ENCODE measurements at places on chromosomes 3 and 15.

DNA sequence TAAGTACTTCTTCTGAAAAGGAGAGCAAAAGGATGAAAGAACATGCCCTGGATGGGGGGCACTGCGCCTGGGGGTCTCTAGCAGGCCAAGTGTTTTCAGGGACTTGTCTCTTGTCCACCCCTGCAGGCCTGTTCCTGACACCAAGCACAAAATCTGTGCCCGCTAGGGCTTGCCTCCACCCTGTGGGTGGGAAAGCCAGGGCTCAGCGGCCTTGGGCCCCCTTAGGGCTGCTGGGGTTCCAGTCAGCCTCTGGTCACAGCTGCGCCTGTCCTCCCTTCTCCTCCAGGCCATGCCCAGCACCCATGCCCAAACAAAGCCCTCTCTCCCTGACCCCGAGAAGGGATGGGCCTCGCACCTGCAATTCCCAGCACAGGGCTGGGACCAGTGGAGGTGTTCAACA lies 71.1 kb upstream of the TRPM1 start:
- DNase-seq, result no peak

- DNase-seq, result no peak
Observed at GRCh38 chr15:87929841-87930240, 326.7 kb downstream of the NTRK3 start.

DNA sequence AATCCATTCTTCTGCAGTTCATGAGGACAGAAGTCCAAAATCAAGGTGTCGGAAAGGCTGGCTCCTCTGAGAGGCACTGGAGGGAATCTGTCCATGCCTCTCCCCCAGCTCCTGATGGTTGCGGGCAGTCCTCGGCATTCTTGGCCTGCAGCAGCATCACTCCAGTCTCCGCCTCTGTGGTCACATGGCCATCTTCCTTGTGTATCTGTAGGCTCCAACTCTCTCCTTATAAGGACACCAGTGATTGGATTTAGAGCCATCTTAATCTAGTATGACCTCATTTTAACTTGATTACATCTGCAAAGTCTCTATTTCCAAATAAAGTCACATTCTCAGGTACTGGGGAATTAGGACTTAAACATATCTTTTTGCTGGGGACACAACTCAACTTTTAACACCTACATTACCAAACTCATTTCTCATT lies 56.0 kb upstream of the FLNB start:
- no peak for DNase-seq

- no peak for DNase-seq
Observed at GRCh38 chr15:89542369-89542768, 32.9 kb upstream of the TICRR start.

- DNase-seq, result peak; percentile 48
Observed at GRCh38 chr3:39378088-39378487, 5.1 kb upstream of the SLC25A38 start.

DNA sequence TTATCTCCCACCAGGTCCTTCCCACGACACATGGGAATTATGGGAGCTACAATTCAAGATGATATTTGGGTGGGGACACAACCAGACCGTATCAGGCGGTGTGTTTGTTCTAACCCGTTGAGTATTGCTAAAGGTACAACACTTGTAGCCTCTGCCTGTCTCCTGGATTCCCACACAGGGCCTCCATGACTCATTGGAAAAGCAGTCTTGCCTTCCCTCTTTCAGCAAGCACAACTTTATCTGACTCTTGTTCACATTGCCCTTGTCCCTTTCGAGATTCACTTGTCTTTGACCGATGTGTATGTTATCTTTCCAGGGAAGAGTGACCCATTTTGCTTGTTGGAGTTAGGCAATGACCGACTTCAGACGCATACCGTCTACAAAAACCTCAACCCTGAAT lies 152.3 kb downstream of the MCTP2 start:
- no peak for DNase-seq

- DNase-seq, result no peak
Observed at GRCh38 chr15:60390231-60390630, 7.6 kb downstream of the ANXA2 start.

DNA sequence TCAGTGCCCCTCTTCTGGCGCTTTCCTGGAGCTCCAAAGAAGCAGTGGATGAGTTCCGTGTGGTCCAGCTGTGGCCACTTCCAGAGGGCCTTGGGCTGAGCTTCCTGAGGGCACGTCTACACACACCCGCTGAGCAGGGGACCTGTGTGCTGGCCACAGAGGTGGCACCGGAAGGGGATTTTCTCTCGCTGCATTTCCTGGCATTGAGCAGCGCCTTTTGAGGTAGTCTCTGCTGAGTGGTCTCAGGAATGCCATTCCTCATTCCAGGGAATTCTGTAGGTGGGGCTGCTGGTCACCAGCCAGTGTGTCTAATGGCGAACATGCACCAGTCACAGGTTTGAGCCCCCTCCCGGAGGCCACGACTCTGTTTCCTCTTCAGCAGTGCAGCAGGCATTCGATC lies 48.1 kb downstream of the AMOTL2 start:
- DNase-seq, result no peak

GRCh38 chr15:25416693-25417092 lies 22.1 kb downstream of the UBE3A start:
- DNase-seq, result no peak

GRCh38 chr15:44804298-44805046 lies 68.1 kb downstream of the TRIM69 start:
- no peak for DNase-seq

DNA sequence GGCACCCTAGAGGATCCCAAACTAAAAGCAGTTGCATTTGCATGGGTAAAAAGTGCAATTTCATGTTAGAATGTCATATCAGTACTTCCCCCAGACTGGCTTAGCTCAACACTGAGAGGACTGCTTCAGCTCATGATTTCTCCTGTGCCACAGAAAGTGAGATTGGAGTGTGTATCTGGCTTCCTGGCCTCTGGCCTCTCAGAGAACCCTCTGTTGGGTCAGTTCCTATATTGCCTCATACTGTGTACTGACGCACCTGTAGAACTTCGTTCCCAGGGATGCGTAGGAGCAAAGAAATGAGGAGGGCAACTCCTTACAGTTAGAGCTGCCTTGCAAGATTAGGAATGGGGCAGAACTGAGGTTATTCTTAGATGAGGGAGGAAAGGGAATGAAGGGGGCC lies 340.8 kb downstream of the TIGIT start:
- DNase-seq, result no peak

DNA sequence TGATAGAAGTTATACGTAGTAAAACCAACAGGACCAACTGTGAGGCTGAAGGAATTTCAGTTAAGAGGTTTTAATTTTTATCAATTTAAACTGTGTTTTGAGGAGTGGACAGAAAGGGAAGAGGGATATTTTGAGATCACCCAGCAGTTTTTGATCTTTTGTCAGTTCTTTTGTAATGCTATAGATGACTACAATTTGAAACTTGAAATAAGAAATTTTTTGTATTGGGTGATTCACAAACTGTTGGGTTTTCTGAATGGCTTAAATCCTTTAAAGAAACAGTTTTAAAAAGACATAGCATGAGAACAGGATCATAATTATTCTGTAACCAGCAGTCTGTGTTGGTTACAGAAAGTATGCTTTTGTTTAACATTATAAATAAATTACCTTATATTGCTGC lies 67.4 kb downstream of the TCF12 start:
- DNase-seq, result no peak

DNA sequence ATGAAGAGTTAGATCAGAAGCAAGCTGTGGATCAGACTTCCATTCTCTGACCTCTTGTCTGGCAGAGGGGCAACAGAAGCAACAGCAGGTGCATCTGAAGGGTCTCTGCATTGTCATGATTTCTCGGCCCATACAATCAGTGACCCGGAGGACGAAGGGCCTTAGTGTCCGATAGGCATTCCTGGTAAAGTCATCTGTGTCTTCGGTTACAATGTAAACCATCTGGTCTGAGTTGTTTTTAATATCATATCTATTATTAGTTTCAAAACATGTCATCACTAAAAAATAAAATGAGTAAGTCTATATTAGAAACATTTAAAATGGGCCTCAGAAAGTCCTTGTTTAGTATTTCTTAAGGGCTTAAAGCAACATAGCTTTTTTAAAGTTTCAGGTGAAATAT lies 38.8 kb upstream of the PLOD2 start:
- no peak for DNase-seq

DNA sequence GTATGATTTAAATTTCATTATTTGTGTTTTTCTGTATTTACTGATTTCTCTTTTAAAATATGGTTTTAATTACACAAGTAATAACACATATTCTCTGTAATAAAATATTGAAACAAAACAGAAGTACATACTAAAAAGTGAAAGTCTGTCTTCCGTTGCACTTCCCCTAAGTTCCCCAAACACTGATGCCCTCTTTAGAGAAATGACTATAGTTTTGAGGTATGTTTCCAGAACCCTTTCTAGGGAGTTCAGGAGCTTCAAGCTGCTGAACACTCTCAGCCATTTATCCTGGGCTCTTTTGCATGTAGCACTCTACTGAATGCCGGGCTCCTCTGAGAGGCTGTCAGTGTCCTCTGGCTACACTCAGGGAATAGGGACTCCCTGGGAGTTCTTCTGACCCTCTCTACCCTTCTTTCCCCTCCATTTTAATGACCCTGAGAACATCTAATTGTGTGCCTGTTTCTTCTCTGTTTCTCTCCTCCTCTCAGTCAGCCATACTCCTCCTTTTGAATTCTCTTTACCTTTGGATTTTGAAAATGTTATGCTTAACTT lies 60.4 kb upstream of the KCNAB1 start:
- DNase-seq, result no peak

GRCh38 chr15:81725590-81725989 lies 320.2 kb downstream of the MEX3B start:
- DNase-seq, result no peak

DNA sequence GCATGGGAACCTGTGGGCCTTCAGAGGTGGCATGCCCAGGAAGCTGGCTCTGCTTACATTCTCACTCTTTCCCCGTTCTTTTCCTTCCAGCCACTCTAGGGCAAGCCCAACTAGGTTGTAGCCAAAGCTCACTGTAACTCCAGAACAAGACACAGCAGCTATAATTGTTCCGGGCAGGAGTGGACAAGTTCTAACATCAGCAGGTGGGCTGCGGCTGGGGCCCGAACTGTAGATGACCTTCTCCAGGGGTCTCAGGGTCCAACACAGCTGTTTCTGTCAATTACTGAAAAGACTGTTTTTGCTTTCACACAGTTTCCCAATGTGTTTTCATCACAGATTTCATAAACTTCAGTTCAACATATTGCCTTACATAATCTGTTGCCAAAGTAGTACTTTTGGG lies 11.5 kb downstream of the RASGRP1 start:
- DNase-seq, result no peak

GRCh38 chr15:47500842-47501241 lies 216.5 kb upstream of the SEMA6D start:
- DNase-seq, result no peak

GRCh38 chr3:31862666-31863279 lies 118.3 kb downstream of the OSBPL10 start:
- DNase-seq, result no peak

DNA sequence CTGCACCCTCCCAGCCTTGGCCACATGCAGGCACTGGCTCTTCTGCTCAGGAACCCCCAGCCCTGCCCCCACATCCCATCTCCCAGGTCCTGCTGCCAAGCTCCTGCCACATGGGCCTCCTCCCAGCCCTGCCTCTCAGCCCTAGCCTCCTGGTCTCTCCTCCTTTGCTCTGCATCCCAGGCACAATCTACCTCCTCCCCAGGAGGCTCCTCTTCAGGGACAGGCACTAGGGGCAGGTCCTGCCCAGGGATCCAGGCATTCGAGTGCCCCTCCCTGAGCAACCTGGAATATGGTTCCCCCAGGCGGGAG lies 12.4 kb downstream of the DNAJB8 start:
- no peak for DNase-seq

GRCh38 chr3:147189016-147189415 lies 217.3 kb downstream of the ZIC4 start:
- no peak for DNase-seq

- no peak for DNase-seq
Observed at GRCh38 chr3:45135959-45136358, 10.2 kb downstream of the CDCP1 start.

GRCh38 chr3:69378112-69378802 lies 7.6 kb downstream of the FRMD4B start:
- no peak for DNase-seq

DNA sequence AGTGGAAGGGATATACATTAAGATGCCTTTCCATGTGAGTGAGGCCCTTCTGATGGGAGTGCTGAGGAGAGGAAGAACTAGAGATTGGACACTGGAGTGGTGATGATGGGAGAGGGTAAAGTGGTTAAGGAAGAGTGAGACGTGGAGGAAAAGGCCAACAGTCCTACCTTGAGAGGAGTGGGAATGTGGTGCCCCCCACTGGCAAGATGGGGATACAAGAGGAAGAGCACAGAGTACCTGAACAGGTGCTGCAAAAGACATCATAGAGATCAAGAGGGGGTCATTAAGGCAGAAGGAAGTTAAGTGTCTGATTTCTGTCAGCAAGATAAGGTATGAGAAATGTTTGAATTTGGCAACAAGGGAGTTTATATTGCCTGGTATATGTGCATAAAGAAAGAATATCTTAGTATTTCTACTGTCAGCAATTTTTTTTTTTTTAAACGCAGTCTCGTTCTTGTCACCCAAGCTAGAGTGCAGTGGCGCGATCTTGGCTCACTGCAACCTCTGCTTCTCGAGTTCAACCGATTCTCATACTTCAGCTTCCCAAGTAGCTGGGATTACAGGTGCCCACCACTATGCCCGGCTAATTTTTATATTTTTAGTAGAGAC lies 34.0 kb downstream of the ARIH2 start:
- no peak for DNase-seq

DNA sequence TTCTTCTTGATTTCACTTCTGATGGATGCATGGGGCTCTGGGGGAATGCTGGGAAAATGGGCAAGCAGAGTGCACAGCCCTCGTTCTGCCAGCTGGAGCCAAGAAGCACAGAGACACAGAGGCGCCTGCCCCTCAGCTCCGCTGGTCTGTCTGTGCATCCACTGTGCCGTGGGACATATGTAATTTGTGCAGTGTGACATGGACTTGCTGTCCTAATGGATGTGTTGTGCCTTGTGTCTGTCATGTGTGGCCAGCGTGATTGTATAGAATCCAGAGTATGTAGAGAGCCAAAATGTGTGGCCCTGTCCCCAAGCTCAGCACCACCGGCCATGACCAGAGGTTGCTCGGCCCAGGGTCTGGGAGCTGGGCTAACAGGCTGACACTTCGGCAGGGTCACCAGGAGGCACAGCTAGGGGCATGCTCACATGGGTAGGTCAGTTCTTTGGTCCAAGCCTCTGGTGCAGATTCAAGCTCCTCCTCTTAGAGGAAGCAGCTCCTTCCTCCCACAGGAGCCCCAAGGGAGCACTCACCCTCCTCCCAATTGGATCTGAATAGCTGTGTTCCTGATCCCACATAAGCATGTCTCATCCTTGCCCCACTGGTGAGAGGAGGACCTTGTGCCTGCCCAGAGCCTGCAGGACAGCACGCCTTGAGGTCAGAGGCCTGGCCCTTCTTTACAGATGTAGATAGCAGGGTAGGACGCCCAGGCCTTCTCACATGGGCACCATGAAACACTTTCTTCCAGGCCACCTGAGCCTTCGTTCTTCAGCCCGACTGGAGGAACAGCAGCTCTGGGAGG lies 100.8 kb upstream of the ABHD17C start:
- no peak for DNase-seq

Data from memory B cell (primary cell).